ENCODE measurements at places on chromosomes 11 and 22. TPM values are rescaled to one million over a fixed set of nuclear protein-coding genes. Genes with fewer than 3 reads are reported as not detected.

DNA sequence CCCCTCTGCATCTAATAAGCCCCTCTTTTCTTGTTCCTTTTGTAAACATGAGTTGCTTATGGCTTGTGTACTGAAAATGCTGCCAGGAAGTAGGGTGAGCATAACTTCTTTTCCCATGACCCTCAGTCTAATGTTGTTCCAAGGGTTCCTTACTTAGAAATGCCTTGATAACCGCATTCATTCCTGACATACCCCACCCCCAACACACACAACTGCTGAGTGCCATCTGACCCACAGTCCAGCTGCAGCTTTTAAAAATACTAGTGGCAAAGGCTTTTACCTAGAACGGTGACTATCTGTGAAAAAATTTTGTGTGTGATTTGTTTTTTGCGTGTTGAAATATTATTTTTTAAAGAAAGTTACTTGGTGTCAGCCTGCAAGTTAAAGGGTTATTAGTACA is 52.6 kb downstream of the ARHGAP42 start:
- peaks cover 25% of the 10 kb centered on the region for H3K4me1 ChIP-seq
- H3K4me3 ChIP-seq: no peak overlapping the region
- peak; percentile 68 for DNase-seq

GRCh38 chr11:106697058-106697457 is 321.2 kb downstream of the GUCY1A2 start:
- no peaks in the 10 kb centered on the region for H3K36me3 ChIP-seq
- no peaks in the 10 kb centered on the region for H3K27me3 ChIP-seq

- H3K4me3 ChIP-seq: no peak overlapping the region
- no peak overlapping the region for H3K27ac ChIP-seq
- H3K4me1 ChIP-seq: peaks cover 13% of the 10 kb centered on the region
- no peaks in the 10 kb centered on the region for H3K36me3 ChIP-seq
- no peaks in the 10 kb centered on the region for H3K27me3 ChIP-seq
Observed at GRCh38 chr11:44708009-44708408, 18.8 kb upstream of the TSPAN18 start.

DNA sequence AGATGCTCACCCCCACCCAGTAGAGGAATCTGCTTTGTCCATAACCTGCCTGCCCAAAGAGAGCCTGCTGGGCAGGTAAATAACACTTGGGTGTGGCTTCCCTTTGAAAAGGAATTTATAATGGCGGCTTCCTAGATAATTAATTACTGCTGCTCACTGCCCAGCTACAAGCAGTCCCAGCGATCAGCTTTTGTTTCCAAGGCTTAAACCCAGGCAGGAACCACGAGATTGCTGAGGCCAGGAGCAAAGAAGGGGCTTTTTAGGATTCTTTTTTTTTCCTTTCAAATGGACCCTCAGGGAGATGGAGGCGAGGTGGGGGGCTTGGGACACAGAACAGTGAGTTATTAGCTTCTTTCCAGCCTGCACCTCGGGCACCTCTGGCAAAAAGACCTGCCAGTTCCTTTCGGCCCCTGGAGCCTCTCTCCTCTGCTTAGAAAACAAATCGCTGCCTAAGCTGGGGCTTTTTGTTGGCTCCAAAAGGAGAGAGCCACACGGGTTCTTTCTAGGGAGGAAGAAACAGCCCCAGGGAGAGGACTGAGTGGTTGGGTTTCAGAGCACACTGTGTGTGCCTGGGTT is 107.2 kb downstream of the TSPAN18 start:
- no peak overlapping the region for H3K27ac ChIP-seq
- no peaks in the 10 kb centered on the region for H3K36me3 ChIP-seq
- peaks cover 7% of the 10 kb centered on the region for H3K4me1 ChIP-seq
- DNase-seq: no peak

DNA sequence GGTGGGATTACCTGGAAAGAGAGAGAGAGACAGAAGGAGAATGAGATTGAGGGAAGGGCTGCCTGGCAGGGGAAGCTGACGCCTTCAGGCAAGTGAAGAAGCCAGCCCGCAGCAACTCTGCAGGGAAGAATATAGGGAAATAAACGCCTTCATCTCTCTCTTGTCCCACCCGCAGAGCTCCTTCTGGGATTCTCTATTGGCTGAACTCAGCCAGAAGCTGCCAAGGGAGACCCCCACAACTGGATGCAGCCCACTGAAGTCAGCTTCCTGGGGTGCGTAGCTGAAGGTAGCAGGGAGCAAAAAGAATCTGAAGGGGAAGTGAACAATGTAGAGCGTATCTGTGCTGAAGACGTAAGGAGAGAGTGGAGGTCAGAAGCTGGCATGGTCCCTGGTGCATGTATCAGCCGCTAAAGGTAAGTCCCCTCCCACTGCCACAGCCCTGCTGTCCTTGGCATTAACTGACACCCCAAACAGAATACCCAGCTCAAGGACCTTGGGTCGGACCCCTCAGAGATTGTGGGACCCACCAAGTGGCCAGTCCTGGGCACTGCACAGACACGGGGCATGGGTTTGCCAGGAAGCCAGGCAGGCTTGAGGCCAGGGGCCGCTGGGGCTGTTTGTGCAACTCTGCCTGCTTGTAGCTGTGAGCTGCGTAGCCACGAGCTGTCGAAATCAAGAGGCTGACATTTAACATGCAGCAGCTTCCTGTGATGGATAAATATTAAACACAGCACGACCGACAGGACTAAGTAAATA is 469.9 kb downstream of the MN1 start:
- no peak overlapping the region for H3K27ac ChIP-seq
- DNase-seq: peak; percentile 81
- H3K27me3 ChIP-seq: peaks cover 3% of the 10 kb centered on the region

DNA sequence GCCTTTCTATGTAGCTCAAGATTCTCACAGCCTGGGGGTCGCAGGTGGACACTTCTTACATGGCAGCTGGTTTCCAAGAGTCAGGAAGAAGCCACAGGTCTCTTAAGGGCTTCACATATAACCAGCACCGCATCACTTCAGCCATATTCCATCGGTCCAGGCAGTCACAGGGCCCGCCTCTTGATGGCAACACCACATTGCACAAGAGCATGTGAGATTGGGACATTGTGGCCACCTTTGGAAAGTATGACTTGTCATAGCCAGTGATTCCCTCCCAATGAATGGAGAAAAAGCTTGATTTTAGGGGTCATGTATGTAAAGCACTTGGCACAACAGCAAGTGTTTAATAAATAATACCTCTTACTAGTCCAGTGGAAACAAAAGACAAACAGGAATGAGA is 98.3 kb downstream of the NCAM1 start:
- H3K36me3 ChIP-seq: no peaks in the 10 kb centered on the region
- H3K4me3 ChIP-seq: no peak overlapping the region
- no peak for DNase-seq
- H3K4me1 ChIP-seq: no peaks in the 10 kb centered on the region
- H3K27ac ChIP-seq: no peak overlapping the region

- no peaks in the 10 kb centered on the region for H3K27me3 ChIP-seq
- peak; percentile 4 for DNase-seq
- no peak overlapping the region for H3K4me3 ChIP-seq
- no peak overlapping the region for H3K27ac ChIP-seq
Observed at GRCh38 chr11:13672576-13673210, 4.2 kb downstream of the FAR1 start.

GRIA4 gene
- 0.77 TPM for total RNA-seq

MYBPC3 gene
- total RNA-seq: 1.1 TPM

RBX1 gene
- total RNA-seq: 55.8 TPM

PDE3B gene
- 79.2 TPM for total RNA-seq

Measured in lung (tissue), 17 donors.